Osteocyte (in vitro differentiated cells): ENCODE measurements at places on chromosomes 1 and 21. TPM values are rescaled to one million over a fixed set of nuclear protein-coding genes. Genes with fewer than 3 reads are reported as not detected.

Gene RSPH1
- total RNA-seq = 0.19 and 0.34 TPM in 2 replicates

Gene ATP1A4
- not detected in 2 replicates for total RNA-seq

- H3K36me3 ChIP-seq = peaks cover 5% of the 10 kb centered on the region
- no peak overlapping the region for H3K4me3 ChIP-seq
- H3K27ac ChIP-seq = no peak overlapping the region
- DNase-seq = no peak
- H3K27me3 ChIP-seq = no peaks in the 10 kb centered on the region
Observed at GRCh38 chr21:25871566-25871965, 136.8 kb downstream of the GABPA start.

Gene HSPA6
- not detected in 2 replicates for total RNA-seq

DNA sequence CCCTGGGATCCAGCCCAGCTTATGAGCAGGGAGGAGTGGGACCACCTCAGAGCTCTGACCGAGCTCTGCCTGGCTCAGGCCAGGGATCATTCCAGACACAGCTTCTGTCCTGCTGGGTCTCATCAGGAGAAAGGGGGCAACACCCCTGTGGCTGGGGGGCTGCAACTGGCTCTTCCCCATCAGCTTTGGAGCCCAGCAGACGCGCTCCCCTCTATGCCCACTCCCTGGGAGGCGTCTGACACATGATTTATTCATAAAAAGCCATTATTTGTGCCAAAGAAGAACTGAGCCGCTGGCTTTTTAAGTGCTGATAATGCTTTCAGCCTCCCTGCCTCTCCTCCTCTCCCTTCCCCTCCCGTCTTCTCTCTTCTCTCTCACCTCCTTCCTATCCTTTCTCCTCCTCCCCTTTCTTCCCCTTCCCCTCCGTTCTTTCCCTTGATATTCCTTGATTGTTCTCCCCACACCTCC lies 25.0 kb downstream of the FOXO6 start:
- no peak overlapping the region for H3K27ac ChIP-seq
- H3K4me3 ChIP-seq = no peak overlapping the region
- H3K36me3 ChIP-seq = no peaks in the 10 kb centered on the region
- peaks cover 6% of the 10 kb centered on the region for H3K27me3 ChIP-seq
- no peak for DNase-seq

- H3K4me1 ChIP-seq = no peaks in the 10 kb centered on the region
- peak; percentile 68 for DNase-seq
- no peaks in the 10 kb centered on the region for H3K27me3 ChIP-seq
- peaks cover 34% of the 10 kb centered on the region for H3K36me3 ChIP-seq
Observed at GRCh38 chr21:36893581-36893980, 72.9 kb downstream of the HLCS start.

GRCh38 chr1:198627436-198628066 lies 11.3 kb upstream of the PTPRC start:
- H3K27ac ChIP-seq = no peak overlapping the region
- H3K4me1 ChIP-seq = peaks cover 9% of the 10 kb centered on the region
- DNase-seq = no peak
- no peaks in the 10 kb centered on the region for H3K27me3 ChIP-seq

DNA sequence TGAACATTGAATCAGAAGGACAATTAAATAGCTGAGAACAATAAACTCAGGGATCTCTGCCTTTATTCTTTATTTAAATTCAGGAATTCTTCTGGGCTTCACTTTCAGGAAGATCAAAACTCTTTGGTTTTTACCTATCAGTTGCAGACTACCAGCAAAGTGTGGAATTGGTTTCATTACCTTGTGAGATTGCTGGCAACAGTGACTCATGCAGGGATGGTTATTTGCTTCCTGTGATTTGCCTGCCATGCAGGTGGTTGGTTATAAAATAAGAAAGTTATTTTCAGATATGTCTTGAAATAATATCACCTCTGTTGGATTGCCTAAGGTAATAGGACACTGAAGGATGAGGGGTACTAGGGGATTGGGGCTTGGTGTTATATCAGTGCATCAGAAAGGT lies 204.6 kb downstream of the PTBP2 start:
- peaks cover 15% of the 10 kb centered on the region for H3K36me3 ChIP-seq
- H3K4me3 ChIP-seq = no peak overlapping the region
- no peak for DNase-seq

DNA sequence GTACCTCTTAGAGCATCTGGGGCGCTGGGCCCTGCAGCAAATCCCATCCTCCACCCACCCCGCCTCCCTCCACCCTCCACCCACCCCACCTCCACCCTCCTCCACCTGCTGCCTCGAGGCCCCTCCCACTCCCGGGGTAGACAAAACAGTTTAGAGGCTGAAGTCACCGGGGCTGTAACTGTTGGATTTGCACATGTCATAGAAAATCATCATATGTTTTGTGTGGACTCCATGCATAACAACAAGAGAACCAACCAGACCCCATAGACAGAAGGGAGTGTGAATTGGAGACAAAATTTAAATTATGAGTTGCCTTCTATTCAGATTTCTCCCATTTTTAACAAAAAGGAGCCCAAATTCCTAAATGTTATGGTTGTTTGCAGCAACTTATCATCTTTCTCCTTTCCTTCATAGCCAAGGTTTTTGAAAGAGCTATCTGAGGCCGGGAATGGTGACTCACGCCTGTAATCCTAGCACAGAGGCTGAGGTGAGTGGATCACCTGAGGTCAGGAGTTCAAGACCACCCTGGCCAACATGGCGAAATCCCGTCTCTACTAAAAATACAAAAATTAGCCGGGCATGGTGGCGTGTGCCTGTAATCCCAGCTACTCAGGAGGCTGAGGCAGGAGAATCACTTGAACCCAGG lies 28.2 kb upstream of the LGALS8 start:
- peaks cover 4% of the 10 kb centered on the region for H3K4me1 ChIP-seq
- DNase-seq = no peak
- H3K4me3 ChIP-seq = no peak overlapping the region
- H3K27ac ChIP-seq = no peak overlapping the region
- no peaks in the 10 kb centered on the region for H3K36me3 ChIP-seq

Gene CD247
- total RNA-seq = not detected in 2 replicates

DNA sequence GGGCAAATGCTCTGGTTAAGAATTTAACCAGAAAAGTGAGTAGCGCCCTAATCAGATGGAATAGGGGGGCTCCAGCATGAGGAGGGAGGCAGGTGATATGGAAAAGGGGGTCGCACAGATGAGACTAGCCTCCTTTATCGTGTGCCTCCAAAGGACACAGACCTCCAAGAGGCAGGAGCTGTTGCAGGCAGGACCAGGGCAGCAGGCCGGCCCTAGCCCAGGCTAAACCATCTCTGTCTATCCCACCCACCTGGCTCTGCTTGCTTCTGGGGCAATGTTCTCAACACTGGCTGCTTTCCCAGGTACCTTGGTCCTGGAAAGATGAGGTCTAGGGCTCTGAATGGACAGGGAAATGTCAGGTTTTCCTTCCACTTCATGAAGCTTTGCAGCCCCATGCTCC lies 36.3 kb downstream of the C2CD2 start:
- peaks cover 21% of the 10 kb centered on the region for H3K36me3 ChIP-seq
- no peak for DNase-seq
- H3K4me1 ChIP-seq = no peaks in the 10 kb centered on the region
- H3K4me3 ChIP-seq = no peak overlapping the region
- H3K27ac ChIP-seq = no peak overlapping the region

DNA sequence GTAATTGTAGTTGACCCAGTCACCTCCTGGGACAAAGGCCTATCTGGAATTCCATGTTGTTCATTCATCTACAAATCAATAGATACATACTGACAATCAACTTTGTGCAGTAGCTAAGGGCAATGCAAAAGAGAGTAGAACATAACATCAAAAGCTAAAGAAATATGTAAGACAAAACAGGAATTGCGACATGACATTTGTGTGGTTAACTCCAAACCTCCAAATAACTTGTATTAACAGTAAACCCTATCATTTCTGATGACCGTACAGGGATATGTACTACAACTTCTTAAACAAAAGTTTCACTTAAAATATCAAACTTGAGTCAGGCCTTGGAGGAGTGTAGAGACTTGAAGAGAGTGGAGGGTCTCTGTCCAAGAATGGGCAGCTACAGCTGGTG lies 317.6 kb downstream of the SPATA17 start:
- H3K27ac ChIP-seq = no peak overlapping the region
- no peak overlapping the region for H3K4me3 ChIP-seq

DNA sequence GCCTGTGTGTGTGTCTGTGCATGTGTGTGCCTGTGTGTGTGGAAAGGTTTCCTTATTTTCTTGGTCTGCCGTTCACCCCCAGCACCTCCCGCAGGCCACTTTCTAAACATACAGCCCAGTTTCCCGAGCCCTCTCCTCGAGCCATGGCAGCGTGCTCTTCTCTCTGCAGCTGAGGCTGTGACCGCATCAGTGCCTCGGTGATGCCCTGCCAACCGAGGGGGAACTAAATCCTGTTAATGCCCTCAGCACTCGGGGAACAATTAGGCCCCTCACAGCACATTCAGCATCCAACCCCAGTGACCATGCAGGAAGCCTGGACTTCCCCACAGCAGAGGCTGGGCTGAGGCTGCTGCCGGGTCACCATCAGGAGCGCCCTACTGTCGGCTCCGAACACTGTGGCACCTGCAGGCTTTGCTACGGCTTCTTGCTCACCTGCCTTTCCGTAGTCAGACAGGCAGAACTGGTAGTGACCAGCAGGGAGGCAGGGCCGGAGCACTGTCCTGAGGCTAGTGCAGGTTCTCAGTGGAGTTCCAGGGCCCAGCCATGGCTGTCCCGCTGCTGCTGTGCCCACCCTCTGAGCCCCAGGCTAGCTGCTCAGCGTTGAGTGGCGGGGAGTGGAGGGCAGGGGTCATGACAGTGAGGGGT lies 8.1 kb downstream of the GPR137B start:
- no peaks in the 10 kb centered on the region for H3K36me3 ChIP-seq
- no peaks in the 10 kb centered on the region for H3K4me1 ChIP-seq
- no peak overlapping the region for H3K4me3 ChIP-seq
- no peak overlapping the region for H3K27ac ChIP-seq

DNA sequence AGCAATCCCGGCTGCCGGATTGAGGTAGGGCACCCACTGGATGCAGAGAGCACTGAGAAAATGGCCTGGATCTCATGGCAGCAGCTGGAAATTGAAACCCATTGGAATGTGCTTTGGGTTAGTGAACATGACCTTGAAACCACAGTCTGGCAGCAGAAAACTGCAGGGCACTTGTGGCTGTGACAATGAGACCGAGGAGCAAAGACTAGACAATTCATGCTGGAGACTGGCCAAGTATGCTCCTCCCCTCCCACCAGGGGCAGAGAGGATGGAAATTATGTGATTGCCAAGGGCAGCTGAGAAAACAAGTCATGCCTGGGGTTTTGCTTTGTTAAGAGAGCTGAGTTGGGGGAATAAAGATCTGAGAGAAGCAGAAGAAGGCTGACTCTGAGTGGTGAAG lies 60.7 kb downstream of the ZNF697 start:
- H3K4me3 ChIP-seq = no peak overlapping the region
- H3K27me3 ChIP-seq = peaks cover 25% of the 10 kb centered on the region
- peaks cover 43% of the 10 kb centered on the region for H3K4me1 ChIP-seq
- H3K27ac ChIP-seq = peak overlapping the region; percentile 83
- DNase-seq = peak; percentile 92

Gene MAP1LC3C
- total RNA-seq = 0.81 TPM in 1 of 2 replicates, not detected in the other

DNA sequence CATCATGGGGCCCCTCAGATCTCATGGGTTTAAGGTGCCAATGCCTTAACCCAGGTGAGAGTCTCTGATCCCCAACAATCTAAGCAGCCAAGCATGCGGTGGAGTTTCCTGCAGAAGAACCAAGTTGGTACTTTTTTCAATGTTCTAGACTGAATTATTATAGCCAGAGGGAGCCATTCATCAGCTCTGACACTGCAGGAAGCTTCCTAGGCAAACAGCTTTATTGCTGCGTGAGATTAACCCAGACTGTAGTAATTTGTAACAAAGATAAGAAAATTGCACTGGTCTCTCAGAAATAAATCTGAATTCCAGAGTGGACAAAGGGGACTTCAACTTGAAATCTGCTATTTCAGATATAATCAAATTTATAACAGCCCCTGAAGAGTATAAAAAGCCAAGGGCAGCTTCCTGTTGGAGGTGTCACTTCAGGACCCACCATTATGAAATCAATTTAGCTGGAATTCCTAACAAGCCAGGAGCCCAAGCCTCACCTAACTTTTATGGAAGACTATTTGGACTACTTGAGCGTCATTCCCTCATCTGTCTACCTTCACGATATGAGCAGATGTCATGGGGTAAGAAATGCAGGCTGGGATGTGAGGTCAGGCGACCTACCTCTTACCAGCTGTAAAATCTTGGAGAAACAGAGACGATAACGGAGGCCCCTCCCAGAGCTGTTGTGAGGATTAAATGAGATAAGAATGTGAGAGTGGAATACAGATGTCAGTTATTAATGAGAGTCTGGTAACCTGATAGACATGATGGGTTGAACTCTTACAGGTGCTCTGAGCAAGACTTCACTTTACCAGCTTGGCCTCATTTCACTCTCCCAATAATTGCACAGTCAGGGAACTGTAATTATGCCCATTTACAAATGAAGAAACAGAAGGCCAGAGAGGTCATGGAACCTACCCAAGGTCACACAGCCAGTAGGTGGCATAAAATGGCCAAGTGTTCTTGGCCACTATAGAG lies 135.1 kb downstream of the RRAGC start:
- no peaks in the 10 kb centered on the region for H3K36me3 ChIP-seq
- no peak for DNase-seq
- H3K4me3 ChIP-seq = no peak overlapping the region
- H3K27ac ChIP-seq = no peak overlapping the region
- no peaks in the 10 kb centered on the region for H3K27me3 ChIP-seq

Gene ZNF670
- total RNA-seq = 3.3 TPM in 2 replicates

GRCh38 chr1:84732520-84732919 lies 42.3 kb upstream of the SSX2IP start:
- no peak overlapping the region for H3K4me3 ChIP-seq
- peaks cover 4% of the 10 kb centered on the region for H3K36me3 ChIP-seq
- no peak for DNase-seq
- H3K4me1 ChIP-seq = peaks cover 25% of the 10 kb centered on the region

DNA sequence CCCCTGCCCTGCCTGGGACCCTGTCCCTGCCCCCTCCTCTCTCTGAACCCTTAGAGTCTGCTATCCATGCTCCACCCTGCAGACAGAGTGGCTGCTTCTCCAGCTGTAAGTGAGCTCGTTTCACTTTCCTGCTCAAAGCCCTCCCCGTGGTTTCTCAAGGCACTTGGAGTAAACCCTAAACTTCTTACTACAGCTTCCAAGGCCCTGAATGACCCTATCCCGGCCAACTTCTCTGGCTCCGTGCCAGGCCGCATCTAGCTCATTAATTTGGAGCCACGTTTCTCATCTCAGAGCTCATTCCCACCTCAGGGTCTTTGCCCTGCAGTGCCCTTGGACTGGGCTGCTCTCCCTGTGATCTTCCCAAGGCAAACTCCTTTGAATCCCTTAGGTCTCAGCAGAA lies 235.1 kb upstream of the RUNX1 start:
- no peaks in the 10 kb centered on the region for H3K36me3 ChIP-seq
- H3K4me3 ChIP-seq = no peak overlapping the region

DNA sequence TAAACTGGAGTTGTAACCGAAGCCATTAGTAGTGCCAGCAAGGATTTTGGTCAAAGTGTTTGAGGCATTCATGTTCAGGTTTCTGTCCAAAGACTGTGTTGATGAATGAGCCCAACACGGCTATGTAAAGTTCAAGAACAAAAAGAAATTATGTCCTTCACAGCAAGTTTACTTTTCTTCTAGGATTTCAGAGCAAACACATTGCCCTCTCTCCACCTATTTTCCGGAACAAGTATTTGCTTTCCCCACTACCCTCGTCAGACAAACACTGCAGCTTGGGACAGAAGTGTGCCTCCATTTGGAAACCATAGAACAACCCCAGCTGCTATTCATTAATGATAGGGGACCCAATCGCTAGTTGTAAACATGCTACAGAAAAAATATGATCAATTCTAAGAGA lies 151.4 kb upstream of the C1orf105 start:
- peaks cover 44% of the 10 kb centered on the region for H3K4me1 ChIP-seq
- H3K4me3 ChIP-seq = no peak overlapping the region
- no peak for DNase-seq
- no peaks in the 10 kb centered on the region for H3K27me3 ChIP-seq

Gene NHLH1
- total RNA-seq = 0.16 and 0.31 TPM in 2 replicates

Gene OR10J1
- not detected in 2 replicates for total RNA-seq
